ENCODE measurements at places on chromosomes 2 and 18. TPM values are rescaled to one million over a fixed set of nuclear protein-coding genes. Genes with fewer than 3 reads are reported as not detected.

The PAIP2B gene
- polyA plus RNA-seq = 2.6 TPM

The SERPINB5 gene
- not detected for polyA plus RNA-seq

- no peak for DNase-seq
Measured at GRCh38 chr18:13051950-13052349, 60.8 kb downstream of the CEP192 start.

The TIA1 gene
- polyA plus RNA-seq = 64.8 TPM

- DNase-seq = no peak
Measured at GRCh38 chr2:119575439-119575838, 31.2 kb downstream of the CFAP221 start.

DNA sequence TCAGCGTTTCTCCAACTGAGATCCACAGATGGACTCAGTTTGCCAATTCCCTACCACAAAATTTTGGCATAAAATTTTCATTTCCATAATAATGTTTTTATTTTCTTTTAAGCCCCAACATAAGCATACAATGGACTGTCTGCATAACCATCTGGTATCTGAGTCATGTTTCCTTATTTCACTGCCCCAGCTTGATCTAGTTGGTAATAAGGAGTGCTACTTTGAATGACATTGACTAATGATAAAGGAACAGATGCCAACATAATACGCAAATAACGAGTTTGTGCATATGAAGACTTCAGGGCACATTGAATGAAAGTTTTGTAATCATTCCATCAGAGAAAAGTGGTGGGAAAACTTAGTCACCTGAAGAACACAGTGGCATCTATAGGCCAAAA, 8.8 kb upstream of the MBD2 start:
- DNase-seq = no peak

- no peak for DNase-seq
Measured at GRCh38 chr2:186042207-186043028, 303.8 kb downstream of the FSIP2 start.

The SLC30A3 gene
- polyA plus RNA-seq = not detected

GRCh38 chr2:212794471-212794870, 255.9 kb upstream of the ERBB4 start:
- no peak for DNase-seq

GRCh38 chr2:2007551-2008501, 263.5 kb upstream of the PXDN start:
- no peak for DNase-seq

The DTNA gene
- 18.3 TPM for polyA plus RNA-seq

The CTDSP1 gene
- polyA plus RNA-seq = 48.4 TPM

The KCNG2 gene
- not detected for polyA plus RNA-seq

DNA sequence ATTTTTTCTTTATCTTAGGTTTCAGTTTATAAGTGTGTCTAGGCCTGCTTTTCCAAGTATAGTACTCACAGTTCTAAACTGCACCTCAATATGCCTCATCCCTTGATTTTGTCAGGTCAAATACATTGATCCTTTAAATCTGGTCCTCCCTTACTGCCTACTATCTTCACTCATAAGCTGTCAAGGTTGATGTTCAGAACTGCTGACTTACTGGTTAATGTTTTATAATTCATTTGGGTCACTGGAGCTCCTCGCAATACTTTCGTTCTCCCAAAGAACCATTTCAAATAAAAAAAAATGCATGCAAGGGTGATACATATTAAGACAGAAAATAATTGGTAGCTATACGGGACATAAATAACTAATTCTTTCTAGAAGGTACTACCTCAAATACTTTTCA, 41.3 kb upstream of the MARCHF7 start:
- DNase-seq = no peak

The VWC2L gene
- not detected for polyA plus RNA-seq

The CHST9 gene
- 9.8 TPM for polyA plus RNA-seq

GRCh38 chr2:128154225-128154624, 63.2 kb downstream of the UGGT1 start:
- no peak for DNase-seq
